ENCODE measurements at places on chromosomes 1 and 21. TPM values are rescaled to one million over a fixed set of nuclear protein-coding genes. Genes with fewer than 3 reads are reported as not detected.

The ARL8A gene
- 31.0 TPM for polyA plus RNA-seq

The C1orf94 gene
- polyA plus RNA-seq: not detected

The CELA2B gene
- 177 TPM for polyA plus RNA-seq

The C4BPB gene
- polyA plus RNA-seq: 3.0 TPM

The PDZK1 gene
- polyA plus RNA-seq: 0.07 TPM

The ATAD3C gene
- 0.34 TPM for polyA plus RNA-seq

The SRGAP2 gene
- 25.4 TPM for polyA plus RNA-seq

The GNG12 gene
- 14.7 TPM for polyA plus RNA-seq

The FAM72C gene
- polyA plus RNA-seq: not detected

The OR2L5 gene
- not detected for polyA plus RNA-seq

The TIE1 gene
- 56.7 TPM for polyA plus RNA-seq

The SMCP gene
- polyA plus RNA-seq: not detected

The C8A gene
- polyA plus RNA-seq: not detected

The IGSF9 gene
- 0.56 TPM for polyA plus RNA-seq

The CD101 gene
- polyA plus RNA-seq: 1.3 TPM

The PSMB2 gene
- polyA plus RNA-seq: 18.0 TPM

The RNF186 gene
- not detected for polyA plus RNA-seq

The COPA gene
- 47.4 TPM for polyA plus RNA-seq

The ECM1 gene
- polyA plus RNA-seq: 2.7 TPM

The NGF gene
- polyA plus RNA-seq: 14.7 TPM

The CFAP74 gene
- polyA plus RNA-seq: 0.22 TPM

The LRRN2 gene
- 0.38 TPM for polyA plus RNA-seq
